Karpas-422 (cell line): ENCODE measurements at places on chromosomes 1 and 21.
A peak's percentile ranks its signal among the peaks of the same experiment; 100 is the strongest.

- no peak for DNase-seq
Observed at GRCh38 chr1:223641523-223642039, 23.9 kb downstream of the CAPN8 start.

GRCh38 chr1:79295967-79296366 lies 289.4 kb upstream of the ADGRL4 start:
- no peak for DNase-seq

- no peak for DNase-seq
Observed at GRCh38 chr1:201463071-201463552, 5.9 kb downstream of the PHLDA3 start.

DNA sequence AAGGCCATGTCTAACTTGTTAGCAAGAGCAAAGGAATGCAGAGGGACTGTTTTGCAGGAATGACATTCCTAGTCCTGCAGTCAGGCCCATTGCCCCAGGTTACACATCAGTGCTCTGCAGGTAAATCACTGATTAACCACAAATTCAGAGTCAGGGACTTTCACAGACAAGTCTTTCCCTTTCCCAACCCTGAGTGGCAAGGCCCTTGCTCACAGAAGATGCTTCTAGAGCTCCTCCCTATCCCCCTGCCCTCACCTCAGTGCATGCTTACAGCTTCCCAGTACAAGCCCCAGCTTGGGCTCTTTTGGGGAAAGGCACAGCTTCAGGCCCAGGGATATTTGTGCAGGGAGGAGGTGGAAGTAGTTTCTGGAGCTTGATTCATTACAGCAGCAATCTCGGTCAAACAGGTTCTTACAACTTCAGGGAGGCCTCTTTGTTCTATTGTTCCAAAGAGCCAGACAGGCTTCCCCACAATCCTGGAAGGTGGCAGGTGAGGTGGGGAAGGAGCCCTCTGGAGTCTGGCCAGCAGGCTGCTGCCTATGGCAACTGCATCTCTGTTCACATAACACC lies 53.9 kb downstream of the CASQ2 start:
- DNase-seq: no peak

DNA sequence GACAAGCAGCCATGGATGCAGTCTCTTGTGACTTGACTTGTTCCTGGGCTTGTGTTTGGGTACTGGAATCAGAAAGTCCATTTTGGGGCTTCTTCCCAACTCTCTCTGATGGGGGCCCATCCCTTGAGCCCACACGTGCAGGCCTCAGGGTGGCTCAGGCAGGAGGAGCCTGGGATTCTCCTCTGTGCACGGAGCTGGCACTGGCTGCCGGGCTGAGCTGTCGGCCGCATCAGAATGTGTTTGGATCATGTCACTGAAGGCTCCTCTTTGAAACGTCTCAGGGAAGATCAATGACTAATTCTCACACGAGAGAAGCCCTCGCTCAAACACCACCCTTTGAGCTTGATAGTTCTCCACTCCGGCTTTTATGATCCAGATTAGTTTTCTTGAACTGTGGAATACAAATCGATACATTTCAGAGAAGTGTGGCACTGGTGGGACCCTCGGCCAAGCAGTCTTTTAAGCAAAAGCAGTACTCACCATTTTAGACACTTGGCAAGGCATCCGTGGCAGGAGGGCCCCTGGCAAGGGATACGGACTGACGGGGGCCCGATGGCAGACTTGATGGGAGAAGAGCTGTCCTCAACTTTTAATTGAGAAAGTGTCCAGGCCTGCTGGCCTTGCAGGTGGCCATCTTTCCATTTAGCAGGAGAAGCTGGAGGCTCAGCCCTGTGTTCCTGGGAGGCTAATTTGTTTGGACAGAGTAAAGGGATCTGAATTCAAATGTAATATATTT lies 220.7 kb upstream of the C1orf174 start:
- no peak for DNase-seq

GRCh38 chr1:12553963-12554362 lies 64.0 kb downstream of the DHRS3 start:
- peak; percentile 44 for DNase-seq

- no peak for DNase-seq
Observed at GRCh38 chr1:24986372-24986965, 56.4 kb upstream of the RUNX3 start.

DNA sequence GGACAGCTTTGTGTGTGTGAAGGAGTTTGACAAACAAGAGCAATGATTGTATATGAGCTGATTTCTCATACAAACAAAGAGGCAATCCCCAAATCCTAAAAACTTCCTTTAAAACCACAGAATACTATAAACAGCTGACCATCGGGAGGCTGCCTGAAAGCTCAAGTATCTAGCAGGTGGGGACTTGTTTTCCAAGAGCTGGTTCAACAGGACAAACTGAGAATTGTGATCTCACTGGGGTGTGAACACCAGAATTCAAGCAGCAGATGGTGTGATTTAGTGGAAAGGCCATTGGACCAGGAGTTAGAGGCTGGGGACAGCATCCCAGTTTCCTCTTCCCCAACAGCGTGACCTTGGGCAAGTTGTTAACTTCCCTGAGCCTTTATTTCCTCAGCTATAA lies 13.9 kb downstream of the LMX1A start:
- DNase-seq: no peak

- DNase-seq: no peak
Observed at GRCh38 chr1:203028784-203029553, 2.7 kb downstream of the PPFIA4 start.

GRCh38 chr1:208759255-208759654 lies 515.1 kb upstream of the PLXNA2 start:
- DNase-seq: no peak

DNA sequence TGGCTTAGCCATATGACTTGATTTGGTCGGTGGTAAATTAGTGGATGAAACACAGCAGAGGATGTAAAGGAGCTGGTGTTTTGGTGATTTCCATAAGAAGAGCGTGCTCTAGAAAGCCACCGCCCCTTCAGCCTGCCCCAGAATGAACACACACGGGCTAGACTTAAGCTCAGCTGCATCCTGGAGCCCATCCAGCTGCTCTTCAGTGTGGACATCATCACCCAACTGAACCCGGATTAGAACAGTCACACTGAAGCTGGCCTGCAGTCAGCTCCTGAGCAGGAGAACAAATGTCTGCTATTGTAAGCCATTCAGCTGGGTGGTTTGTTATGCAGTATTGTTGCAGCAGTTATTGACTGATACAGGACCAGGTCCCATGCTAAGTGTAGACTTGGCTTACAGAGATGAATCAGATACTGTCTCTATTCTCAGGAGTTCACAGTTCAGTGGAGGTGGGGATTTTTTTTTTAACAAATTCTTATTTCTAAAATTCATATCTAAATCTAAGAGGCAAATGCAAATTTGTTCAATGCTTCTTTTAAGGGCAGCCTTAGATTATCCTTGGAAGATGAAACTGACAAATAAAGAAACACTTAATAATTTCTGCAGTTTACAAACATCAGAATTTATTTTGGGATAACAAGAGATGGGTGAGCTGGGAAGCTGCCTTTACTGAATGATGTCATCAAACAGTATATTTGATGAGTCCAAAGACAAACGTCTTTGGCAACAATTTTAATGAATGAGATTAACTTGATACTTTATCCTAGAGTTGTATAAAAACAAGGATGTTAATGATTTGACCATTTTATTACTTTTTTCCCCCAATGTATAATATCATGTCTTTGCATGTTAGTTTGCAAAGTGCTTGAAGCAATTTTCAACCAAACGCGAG lies 251.2 kb downstream of the TRABD2B start:
- DNase-seq: no peak

- no peak for DNase-seq
Observed at GRCh38 chr21:40615505-40616376, 231.2 kb downstream of the DSCAM start.

DNA sequence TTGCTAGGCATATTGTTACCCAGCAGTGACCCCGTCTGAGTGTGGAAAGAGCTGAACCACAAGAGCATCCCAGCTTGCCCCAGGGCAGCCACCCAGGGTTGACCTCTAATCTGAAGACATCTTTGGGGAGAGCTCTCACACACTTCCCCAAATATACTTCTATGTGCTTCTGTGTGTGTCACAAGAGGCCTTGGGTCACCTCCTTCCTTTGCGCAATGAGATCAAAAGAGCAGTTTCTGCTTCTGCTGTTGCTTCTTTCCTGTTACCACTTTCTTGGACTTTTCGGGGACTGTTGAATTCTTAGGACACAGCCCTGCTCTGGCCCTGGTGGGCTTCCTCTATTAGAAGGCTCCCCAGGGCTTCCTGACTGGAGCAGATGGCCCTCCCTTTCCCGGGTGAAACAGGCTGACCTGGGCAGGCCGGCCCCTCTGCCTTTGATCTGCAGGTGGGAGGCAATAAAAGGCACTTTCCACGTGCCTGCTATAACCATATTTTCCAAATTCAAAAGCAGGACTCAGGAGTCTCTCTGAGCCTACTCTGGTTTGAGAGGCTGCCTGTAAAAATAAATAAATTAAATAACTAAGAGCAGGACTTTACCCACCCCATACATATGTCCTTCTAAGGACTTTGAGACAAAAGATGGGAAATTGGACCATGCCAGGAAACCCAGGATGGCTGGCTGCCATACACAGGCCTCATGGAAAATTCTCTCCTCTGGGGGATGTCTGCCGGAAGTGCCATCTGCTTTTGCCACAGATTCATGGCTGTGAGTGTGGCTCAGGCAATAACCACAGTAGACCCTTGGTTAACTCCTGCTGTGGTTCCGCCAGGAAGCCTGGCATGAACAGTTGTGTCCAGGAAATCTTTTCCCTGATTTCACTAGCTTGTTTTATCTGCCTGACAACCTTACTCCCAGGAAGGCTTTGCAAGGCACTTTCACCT lies 28.3 kb upstream of the RCSD1 start:
- peak; percentile 81 for DNase-seq

- no peak for DNase-seq
Observed at GRCh38 chr1:238281418-238281817, 390.7 kb upstream of the ZP4 start.
